ENCODE measurements at places on chromosomes 6 and 20.

GRCh38 chr6:82144007-82144851 is 103.3 kb downstream of the IBTK start:
- no peak for DNase-seq

DNA sequence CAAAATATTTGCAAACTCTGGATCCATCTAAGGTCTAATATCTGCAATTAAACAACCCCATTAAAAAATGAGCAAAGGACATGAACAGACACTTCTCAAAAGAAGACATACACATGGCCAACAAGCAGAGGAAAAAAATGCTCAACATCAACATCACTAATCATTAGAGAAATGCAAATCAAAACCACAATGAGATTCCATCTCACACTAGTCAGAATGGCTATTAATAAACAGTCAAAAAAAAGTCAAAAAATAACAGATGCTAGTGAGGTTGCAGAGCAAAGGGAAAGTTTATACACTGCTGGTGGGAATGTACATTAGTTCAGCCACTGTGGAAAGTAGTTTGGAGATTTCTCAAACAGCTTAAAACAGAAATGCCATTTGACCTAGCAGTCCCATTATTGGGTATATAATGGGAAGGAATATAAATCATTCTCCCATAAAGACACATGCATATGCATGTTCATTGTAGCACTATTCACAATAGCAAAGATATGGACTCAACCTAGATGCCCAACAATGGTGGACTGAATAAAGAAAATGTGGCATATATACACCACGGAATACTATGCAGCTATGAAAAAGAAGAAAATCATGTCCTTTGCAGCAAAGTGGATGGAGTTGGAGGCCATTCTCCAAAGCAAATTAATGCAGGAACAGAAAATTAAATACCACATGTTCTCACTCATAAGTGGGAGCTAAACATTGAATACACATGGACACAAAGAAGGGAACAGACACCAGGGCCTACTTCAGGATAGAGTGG is 9.1 kb downstream of the ZNFX1 start:
- DNase-seq = no peak

- no peak for DNase-seq
These were observed 9.3 kb upstream of the TRIM27 start for GRCh38 chr6:28933069-28933468.

DNA sequence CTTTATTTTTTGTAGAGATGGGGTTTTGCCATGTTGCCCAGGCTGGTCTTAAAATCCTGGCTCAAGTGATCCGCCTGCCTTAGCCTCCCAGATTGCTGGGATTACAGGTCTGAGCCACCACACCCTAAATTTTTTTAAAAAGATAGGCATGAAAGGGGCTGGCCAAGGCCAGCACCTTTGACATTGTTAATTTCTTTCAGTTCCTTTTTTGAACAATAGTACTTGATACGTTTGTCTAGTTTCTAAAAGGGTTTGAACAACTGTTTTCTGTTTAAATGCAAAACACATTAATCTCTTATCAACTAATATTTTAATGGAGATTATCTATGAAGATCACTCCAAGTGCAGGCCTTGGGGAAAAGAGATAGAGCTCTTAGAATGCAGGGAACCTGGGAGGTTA is 37.6 kb upstream of the PTPRK start:
- no peak for DNase-seq

- no peak for DNase-seq
These were observed 74.0 kb downstream of the ZBTB2 start for GRCh38 chr6:151317103-151317994.

- DNase-seq = no peak
These were observed 8.5 kb downstream of the CD164 start for GRCh38 chr6:109373762-109374161.

- DNase-seq = no peak
These were observed 659.2 kb downstream of the HDGFL1 start for GRCh38 chr6:23228439-23229024.

DNA sequence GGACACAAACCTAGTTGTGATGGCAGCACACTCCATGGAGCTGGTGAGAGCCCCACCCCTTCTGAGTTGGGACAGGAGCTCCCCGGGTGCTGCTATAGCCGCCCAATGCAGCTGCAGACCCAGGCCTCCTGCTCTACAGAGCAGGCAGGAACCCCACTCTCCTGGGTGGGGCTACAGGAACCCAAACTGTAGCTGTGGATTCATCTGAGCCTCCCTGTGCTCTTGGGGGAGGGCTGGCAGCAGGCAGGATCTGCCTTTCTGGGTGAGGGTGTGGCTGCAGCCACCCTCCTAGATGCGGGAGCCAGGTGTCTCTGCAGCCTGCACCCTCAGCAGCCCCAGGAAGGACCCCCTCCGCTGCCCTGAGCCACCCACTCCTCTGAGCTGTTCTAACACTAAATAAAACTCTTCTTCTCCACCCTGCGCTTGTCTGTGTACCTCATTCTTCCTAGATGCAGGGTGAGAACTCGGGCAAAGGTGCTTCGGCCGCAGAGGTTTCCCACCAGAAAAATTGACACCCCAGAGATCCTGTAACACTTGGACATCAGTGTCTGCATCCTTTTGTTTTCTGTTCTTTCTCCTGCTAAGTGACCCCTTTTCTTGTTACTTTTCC is 55.2 kb upstream of the KIF13A start:
- no peak for DNase-seq

- no peak for DNase-seq
These were observed 20.4 kb upstream of the CTAGE9 start for GRCh38 chr6:131731224-131731623.

GRCh38 chr6:158046201-158047126 is 64.8 kb downstream of the SYNJ2 start:
- DNase-seq = no peak

- no peak for DNase-seq
These were observed 38.2 kb downstream of the SAMD5 start for GRCh38 chr6:147546501-147547368.

DNA sequence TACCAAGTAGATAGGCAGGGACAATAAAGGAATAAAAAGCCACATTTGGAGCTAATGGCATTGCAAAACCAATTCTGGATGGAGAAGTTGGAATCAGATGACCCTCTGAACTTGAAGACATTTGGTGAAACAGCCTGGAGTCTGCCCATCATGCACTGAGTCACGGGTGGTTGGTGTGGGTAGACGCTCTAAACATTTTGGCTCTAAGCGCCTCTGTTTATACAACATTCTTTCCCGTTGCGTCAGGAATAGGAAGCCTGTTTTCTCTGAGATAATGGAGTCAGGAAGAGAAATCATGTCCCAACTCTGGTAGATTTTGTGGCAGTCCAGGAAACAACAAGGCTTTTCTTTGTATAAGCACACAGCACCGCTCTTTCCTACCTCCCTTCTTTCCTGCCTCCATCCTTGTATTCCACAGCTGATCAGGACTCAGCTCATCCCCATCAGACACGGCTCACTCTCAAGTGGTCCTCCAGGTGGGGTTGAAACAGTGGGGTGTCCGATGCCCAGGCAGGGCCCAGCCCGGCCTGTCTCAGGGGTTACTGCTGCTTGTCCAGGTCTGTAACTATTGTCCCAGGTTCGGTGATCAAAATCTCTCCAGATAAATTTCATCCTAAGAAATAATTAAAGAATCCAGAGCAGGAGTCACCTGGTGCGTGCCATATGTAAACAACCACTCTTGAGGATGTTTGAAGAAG is 12.1 kb upstream of the RAMACL start:
- no peak for DNase-seq

DNA sequence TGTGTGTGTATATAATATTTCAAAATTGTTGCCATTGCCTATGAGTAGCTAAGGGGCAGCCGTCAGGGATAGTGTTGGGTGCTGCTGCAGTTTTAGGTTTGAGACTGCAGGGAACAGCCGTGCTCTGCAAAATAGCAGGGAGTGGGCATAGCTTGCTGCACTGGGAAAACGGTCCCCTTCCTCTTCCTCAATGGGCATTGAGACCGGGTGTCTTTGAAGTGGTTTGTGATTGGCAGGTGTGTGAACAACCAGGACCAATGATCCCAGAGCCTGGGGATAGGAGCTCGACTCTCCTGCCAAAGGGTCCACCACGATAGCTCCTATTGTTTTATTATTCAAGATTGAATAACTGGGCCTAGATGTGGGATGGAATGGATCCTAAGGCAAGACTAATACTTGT is 5.1 kb upstream of the EBF4 start:
- DNase-seq = no peak

DNA sequence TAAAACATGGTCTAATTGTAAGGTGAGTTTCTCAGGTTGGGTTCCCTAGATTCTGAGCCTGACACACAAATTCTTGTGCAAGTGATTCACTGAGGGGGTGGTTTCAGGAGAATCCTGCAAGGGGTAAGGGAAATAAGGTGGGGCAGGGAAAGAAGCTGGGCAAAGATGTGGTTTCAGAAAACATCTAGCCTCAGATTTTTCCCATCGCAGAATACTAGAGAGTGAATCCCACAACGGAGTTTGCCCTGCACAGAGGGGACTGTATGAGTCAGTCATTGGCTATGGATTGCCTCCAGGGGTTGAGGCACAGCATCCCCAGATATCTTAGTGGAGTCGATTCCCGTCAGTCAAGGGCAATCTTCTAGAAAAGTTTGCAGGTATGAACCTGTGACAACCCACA is 65.2 kb downstream of the PRL start:
- no peak for DNase-seq
